Kidney (tissue), 22 donors: ENCODE measurements at places on chromosomes 1 and 21. TPM values are rescaled to one million over a fixed set of nuclear protein-coding genes. Genes with fewer than 3 reads are reported as not detected.

The PIK3R3 gene
- polyA plus RNA-seq = 9.7 TPM

The GUCA2B gene
- not detected for polyA plus RNA-seq

The LCE4A gene
- not detected for polyA plus RNA-seq

The ST3GAL3 gene
- 15.3 TPM for polyA plus RNA-seq

The CAPN8 gene
- polyA plus RNA-seq = 0.84 TPM

The C1QTNF12 gene
- polyA plus RNA-seq = 9.9 TPM

The ITLN2 gene
- 0.88 TPM for polyA plus RNA-seq

The SLC45A1 gene
- 9.2 TPM for polyA plus RNA-seq

The GPR3 gene
- 0.77 TPM for polyA plus RNA-seq

The NFASC gene
- 23.2 TPM for polyA plus RNA-seq

The RAP1A gene
- polyA plus RNA-seq = 55.8 TPM

The CELA3A gene
- polyA plus RNA-seq = not detected

The ACTN2 gene
- polyA plus RNA-seq = 1.6 TPM

The TRIM45 gene
- polyA plus RNA-seq = 4.5 TPM

The LRRC39 gene
- polyA plus RNA-seq = 0.45 TPM

The PGLYRP4 gene
- polyA plus RNA-seq = not detected

The MORC3 gene
- 6.6 TPM for polyA plus RNA-seq

The S1PR1 gene
- polyA plus RNA-seq = 14.2 TPM

The SLFNL1 gene
- 0.32 TPM for polyA plus RNA-seq

The CLEC20A gene
- not detected for polyA plus RNA-seq

The CENPL gene
- 0.71 TPM for polyA plus RNA-seq

The KRTAP19-1 gene
- not detected for polyA plus RNA-seq

The FAM151A gene
- 237 TPM for polyA plus RNA-seq

The TDRD5 gene
- polyA plus RNA-seq = 1.5 TPM

The SYTL1 gene
- polyA plus RNA-seq = 5.9 TPM

The TSTD1 gene
- 200 TPM for polyA plus RNA-seq

The HMCN1 gene
- polyA plus RNA-seq = 0.97 TPM

The MECR gene
- 42.6 TPM for polyA plus RNA-seq

The ASCL5 gene
- not detected for polyA plus RNA-seq

The LAD1 gene
- polyA plus RNA-seq = 70.7 TPM

The WNT9A gene
- polyA plus RNA-seq = 0.58 TPM

The ANKRD34A gene
- polyA plus RNA-seq = 0.37 TPM

The C1QA gene
- 150 TPM for polyA plus RNA-seq

The DNAJC8 gene
- 110 TPM for polyA plus RNA-seq

The OLIG2 gene
- not detected for polyA plus RNA-seq

The EIF3I gene
- polyA plus RNA-seq = 178 TPM

The NSL1 gene
- polyA plus RNA-seq = 19.5 TPM

The CXADR gene
- 5.2 TPM for polyA plus RNA-seq

The LIPI gene
- not detected for polyA plus RNA-seq

The TMEM269 gene
- not detected for polyA plus RNA-seq

The AADACL4 gene
- 0.58 TPM for polyA plus RNA-seq

The APP gene
- polyA plus RNA-seq = 472 TPM

The SLC25A34 gene
- 12.2 TPM for polyA plus RNA-seq

The KLHDC8A gene
- not detected for polyA plus RNA-seq

The AXDND1 gene
- not detected for polyA plus RNA-seq
